ENCODE measurements at places on chromosomes 2 and 18.

DNA sequence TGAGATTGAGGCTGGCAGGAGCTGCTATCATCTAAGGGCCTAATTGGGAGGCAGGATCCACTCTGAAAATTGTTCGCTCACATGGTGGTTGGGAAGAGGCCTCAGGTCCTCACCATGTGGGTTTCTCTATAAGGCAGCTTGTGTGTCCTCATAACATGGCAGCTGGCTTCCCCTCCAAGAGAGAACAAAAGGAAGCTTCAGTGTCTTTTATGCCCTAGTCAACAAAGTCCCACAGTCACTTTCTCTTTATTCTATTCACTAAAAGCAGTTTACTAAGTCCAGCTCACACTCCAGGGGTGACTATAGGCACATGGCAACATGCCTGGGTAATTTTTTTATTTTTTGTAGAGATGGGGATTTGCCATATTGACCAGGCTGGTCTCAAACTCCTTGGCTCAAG lies 5.8 kb upstream of the ITGAV start:
- no peak for DNase-seq

DNA sequence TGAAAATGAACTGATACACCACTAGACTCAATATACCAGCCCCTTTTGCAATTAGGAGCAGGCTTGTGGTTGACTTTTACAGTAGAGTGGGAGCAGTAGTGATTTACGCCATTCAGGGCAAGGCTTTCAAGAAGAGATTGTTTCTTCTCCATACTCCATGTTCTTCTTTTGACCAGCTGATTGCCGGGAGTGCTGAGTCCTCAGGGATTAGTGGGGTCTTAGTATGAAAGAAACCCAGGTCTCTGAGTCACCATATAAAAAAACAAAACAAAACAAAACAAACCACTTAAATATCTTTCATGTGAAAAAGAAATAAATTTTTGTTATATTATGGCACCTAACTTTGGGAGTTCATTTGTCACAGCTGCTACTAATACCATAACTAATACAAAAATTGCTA lies 465.6 kb upstream of the TRIB2 start:
- no peak for DNase-seq

DNA sequence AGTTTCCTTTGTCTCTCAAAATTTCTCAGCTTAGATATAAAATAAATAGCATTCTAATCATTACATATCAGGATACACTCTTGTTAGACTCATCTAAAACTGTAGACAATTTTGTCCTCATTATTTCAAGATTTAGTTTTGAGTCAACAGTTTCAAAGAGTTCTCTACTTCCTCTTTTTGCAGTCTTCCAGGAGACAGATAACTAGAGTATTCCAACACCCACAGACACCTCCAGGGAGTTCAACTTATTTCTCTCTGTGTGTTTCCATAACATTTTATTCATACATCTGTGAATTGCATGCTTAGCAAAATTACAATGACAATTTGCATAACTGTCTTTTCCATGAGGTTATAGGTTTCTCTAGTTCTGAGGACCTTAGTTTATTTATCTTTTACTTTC lies 166.6 kb upstream of the HNMT start:
- DNase-seq = no peak

DNA sequence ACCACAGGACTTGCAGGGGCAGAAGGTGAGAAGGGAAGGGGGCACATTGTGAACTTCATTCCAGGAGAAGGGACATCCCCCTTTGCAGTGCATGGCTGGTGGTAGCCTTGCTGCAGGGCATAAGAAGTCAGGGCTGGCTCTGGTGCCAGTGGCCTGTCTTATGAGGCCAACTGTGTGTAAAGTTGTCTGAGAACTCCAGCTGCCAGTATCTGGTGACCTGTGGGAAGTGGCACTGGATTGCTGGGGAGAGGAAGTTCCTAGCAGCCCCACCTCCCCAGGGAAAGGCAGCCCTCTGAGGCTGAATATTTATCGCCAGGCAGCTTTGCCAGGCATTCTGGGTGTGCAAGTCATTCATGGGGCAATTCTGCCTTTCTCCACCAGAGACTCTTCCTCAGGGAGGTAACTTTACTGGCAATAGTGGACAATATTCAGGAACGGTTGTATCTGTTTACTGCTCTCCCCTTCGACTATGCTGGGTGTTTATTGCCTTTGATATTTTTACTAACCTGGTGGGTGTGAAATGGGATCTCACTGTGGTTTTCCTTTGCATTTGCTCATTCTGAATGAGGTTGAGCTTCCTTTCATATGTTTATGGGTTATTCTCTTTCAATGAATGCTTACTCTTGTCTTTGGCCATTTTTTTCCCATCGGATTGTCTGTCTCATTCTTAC lies 12.3 kb downstream of the TRPM8 start:
- no peak for DNase-seq

DNA sequence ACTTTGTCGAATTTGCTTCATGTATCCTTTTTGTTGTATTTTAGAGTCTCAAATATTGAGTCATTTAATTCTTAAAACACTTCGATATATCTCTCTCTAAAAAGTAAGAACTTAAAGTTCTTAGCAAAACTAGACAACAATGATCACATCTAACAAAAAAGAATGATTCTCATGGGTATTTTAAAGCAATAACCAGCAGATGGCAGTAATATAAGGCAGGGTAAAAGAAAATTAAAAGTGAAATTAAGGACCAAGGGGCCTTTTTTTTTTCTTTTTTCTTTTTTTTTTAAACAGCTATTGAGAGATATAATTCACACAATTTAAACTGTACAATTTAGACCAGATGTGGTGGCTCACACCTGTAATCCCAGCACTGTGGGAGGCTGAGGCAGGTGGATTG lies 9.9 kb upstream of the AOX1 start:
- DNase-seq = no peak

DNA sequence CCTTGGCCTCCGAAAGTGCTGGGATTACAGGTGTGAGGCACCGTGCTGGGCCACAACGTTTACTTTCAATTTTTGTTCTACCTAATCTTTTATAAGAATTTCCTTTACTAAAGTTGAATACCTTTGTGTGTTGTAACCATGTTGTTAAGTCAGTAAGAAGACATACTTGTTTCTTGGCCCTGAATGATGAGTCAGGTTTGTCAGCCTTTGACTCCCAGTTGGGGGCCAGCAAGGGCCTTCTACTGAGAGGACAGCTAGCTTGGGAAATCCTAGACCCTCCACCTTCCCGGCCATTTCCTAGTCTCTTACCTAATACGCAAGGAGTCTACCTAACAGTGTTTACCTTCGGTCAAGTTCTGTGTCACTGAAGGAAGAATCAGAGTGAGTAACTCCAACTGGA lies 22.7 kb downstream of the MTHFD2 start:
- DNase-seq = no peak

GRCh38 chr18:70450426-70451253 lies 161.8 kb downstream of the SOCS6 start:
- DNase-seq = peak; percentile 38

- no peak for DNase-seq
These were observed 32.9 kb downstream of the CFAP210 start for GRCh38 chr2:169661265-169661664.

DNA sequence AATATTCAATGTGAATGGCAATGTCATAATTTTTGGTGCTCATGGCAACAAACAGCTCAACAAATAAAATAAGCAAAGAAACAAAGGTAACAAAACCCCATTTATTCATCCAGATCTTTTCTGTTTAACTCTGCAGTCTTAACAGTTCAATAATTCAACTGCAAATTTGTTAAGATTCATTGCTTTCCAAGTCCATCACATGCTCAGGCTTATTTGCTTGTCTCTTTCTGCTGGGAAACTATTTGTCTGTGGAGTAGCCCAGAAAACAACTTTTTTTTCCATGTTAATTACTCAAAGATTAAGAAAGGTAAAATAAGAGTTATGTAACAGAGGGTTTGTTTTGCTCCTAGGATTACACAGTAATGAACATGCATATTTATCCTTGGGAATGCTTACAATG lies 92.6 kb upstream of the PNPT1 start:
- no peak for DNase-seq

DNA sequence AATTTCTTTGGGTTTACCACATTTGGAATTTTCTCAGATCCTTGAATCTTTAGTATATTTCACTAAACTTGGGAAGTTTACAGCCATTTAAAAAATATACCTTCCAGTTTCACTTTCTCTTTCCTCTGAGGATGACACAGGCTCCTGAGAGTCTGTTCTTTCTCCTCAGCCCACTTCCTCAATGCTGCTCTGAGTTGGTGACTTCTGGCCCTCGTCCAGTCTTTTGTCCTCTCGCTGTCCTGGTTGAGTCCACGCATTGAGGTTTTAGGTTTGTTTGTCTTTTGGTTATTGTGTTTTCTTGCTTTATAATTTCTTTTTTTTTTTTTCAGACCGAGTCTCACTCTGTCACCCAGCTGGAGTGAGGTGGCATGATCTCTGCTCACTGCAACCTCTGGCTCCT lies 40.7 kb upstream of the GALR1 start:
- DNase-seq = peak; percentile 59

- no peak for DNase-seq
These were observed 89.0 kb downstream of the NBAS start for GRCh38 chr2:15472133-15472532.

DNA sequence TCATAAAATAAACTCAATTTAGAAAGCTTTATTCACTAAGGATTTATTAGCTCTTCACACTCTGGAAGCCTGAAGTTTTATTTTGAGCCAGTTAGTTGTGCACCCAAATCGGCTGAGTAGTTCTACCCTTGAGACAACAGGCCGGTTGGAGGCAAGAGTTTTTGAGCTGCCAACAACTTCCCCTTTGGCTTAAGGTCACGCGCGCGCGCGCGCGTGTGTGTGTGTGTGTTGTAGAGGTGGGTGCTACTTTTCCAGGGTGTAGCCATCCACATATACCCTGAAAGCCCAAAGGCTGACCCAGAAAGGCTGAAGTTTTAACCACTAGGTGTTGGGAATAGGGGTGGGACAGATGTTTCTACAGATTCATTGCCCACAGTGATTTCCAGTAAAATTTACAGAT lies 150.2 kb upstream of the LHCGR start:
- DNase-seq = no peak

DNA sequence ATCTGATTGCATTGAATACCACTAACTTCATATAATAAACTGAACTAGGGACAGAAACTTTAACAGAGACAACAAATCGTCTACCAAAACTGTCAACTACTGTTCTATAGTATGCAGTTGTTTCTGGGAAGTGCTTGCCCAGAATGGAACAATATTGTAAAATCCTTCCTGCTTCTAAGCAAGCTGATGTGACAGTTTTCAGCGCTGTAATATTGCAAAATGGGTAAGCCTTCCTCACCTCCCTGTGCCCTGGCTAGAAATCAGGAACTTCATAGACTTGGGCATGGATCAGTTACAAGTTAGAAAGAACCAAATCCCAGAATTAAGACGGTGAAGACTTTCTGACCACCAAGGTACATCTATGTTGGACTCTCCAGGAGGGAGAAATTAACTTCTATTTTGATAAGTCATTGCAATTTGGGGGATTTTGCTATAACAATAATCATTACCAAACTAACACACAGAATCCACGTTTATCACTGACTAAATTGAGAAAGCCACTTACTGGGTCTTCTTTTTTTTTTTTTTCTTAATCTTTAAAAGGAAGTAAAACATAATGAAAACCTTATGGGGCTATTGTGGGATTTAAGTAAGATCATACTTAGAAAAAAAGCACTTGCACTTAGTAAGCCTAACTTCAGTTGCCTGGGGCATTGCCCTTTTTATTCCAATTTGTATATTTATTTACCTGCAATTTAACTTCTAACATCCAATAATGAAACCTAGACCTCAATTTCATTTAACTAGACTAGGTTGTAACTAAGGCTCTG lies 261.5 kb downstream of the TRIB2 start:
- DNase-seq = no peak

GRCh38 chr2:166042768-166043390 lies 84.9 kb downstream of the SCN1A start:
- DNase-seq = peak; percentile 7

GRCh38 chr18:76353046-76353445 lies 142.0 kb downstream of the ZNF516 start:
- DNase-seq = no peak

GRCh38 chr2:109448946-109449788 lies 164.6 kb downstream of the SEPTIN10 start:
- no peak for DNase-seq

GRCh38 chr2:55839182-55839819 lies 84.3 kb downstream of the EFEMP1 start:
- DNase-seq = no peak

- no peak for DNase-seq
These were observed 17.9 kb downstream of the PLCL1 start for GRCh38 chr2:197822333-197822732.

GRCh38 chr2:128646691-128647090 lies 328.0 kb upstream of the HS6ST1 start:
- DNase-seq = no peak

DNA sequence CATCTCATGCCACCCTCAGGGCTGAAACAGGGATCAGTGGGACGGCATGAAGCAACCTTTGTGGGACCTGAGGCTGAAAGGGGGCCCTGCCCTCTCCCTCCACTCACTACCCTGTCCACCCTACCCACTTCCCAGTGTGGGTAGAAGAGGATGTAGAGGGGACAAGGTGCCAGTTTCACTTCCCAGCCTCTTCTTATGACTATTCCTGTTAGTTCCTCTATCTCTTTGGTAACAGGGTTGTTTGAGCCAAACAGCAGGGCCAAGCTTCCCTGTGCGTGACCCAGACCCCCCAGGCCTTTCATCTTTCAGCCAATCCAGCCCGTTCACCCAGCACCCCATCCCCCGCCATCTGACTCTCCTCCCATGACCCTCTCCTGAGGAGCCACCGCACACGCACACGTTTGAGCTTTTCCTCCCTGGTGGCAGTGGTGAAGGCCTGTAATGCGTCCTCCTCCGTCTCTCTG lies 82.3 kb downstream of the STPG4 start:
- DNase-seq = no peak

DNA sequence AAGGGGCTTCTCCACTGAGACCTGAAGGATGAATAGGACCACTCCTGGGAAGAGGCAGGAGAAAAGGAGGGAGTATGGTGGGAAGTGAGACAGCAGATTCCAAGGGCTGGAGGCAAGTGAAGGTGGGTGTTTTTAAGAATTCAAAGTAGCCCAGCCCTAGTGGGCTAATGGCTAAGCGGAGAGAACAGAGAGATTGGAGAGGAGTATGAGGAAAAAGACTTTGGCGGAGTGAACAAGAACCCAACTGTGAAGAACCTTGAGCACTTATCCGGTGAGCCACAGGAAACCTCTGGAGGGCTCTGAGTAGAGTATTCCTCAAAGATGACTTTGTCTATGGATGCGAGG lies 142.6 kb downstream of the COPS8 start:
- DNase-seq = no peak

- DNase-seq = no peak
These were observed 414.9 kb upstream of the FSHR start for GRCh38 chr2:49569176-49569575.

- DNase-seq = no peak
These were observed 88.6 kb upstream of the ACAA2 start for GRCh38 chr18:49901862-49902340.
